ENCODE measurements at places on chromosomes 6 and 20.

DNA sequence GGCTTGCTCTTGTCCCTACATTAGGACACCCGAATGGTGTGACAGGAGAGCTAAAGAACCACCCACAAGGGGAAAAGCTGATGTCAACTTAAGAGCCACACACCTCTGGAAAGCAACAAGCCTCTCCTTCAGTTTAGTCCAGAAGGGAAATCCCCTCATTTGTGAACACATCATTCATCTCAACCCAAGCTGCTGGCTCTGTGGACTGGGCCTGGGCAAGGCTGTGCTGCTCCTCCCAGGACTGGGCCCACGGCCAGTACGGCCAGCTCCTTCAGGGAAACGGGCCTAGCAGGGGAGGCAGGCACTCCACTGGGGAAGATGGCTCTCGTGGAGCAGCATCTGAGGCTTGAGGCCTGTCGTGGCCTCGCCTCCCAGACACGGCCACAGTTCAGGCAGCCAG is 12.8 kb upstream of the SLC4A11 start:
- no peak for DNase-seq

GRCh38 chr20:43955062-43955749 is 40.6 kb downstream of the TOX2 start:
- peak; percentile 86 for DNase-seq

DNA sequence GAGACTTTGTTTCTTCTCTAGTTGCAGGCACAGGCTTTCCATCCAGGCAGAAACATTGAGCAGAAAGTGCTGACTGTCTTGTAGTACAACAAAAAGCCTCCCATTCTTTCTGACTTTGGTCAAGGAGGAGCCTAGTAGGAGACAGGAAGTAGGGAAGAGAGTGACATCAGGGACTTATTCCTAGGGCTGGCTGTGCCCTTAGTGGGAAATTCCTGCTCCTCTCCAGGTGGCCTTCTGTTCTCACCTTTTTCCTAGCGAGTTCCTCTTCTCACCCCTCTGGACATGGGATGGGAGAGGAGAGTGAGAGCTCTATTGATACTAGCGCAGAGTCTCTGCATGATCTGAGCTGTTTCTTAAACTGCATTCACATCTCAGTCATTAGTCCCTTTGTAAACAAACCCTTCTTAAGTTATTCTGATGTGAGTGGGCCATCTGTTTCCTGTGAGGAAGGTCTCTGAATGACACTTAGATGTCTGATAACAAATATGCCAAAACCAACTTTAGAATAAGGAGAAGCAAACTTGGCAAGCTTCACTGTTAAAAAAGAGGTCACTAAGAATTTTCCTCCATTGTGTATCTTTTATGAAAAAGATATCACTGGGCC is 455.0 kb downstream of the GJA1 start:
- DNase-seq, result no peak

- DNase-seq, result no peak
Observed at GRCh38 chr6:150697515-150697914, 97.8 kb downstream of the PLEKHG1 start.

DNA sequence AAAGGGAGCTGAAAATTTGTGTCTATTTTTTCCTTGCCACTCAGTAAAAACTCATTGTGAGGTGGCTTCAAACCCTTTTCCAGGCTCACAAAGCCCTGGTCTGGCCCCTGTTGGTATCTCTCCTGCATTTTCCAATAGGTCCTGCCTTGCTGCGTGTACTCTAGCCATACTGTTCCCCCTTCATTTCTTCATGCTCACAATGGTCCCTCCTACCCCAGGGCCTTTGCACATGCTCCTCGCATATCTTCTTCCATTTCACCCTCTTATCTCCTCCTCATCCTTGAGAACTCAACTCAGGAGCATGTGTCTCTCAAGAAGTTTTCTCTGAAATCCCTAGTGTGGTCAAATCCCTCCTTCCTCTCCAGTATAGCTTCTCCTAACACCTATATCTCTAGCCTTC is 186.6 kb downstream of the MBOAT1 start:
- no peak for DNase-seq

GRCh38 chr6:148704400-148705246 is 42.2 kb upstream of the UST start:
- no peak for DNase-seq

DNA sequence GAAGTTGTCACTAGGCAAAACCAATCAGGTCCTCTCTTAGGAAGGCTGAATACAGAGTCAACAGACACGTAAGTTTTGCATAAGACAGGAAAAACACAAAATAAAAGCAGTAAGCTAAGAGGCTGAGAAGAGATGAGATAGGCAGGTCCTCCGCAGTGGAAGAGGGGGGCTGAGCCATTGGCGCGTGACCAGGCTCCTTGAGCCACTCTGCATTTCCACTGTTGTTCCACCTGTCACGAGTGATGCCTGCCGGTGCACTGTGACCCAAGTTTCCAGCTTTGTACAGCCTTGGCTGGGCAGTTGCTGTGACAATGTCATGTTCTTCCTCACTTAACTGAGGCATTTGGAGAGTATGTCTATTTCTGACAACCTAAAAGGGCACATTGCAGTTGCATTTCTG is 58.6 kb downstream of the NUDT3 start:
- DNase-seq, result no peak

- DNase-seq, result no peak
Observed at GRCh38 chr6:14540810-14541540, 423.4 kb downstream of the CD83 start.

DNA sequence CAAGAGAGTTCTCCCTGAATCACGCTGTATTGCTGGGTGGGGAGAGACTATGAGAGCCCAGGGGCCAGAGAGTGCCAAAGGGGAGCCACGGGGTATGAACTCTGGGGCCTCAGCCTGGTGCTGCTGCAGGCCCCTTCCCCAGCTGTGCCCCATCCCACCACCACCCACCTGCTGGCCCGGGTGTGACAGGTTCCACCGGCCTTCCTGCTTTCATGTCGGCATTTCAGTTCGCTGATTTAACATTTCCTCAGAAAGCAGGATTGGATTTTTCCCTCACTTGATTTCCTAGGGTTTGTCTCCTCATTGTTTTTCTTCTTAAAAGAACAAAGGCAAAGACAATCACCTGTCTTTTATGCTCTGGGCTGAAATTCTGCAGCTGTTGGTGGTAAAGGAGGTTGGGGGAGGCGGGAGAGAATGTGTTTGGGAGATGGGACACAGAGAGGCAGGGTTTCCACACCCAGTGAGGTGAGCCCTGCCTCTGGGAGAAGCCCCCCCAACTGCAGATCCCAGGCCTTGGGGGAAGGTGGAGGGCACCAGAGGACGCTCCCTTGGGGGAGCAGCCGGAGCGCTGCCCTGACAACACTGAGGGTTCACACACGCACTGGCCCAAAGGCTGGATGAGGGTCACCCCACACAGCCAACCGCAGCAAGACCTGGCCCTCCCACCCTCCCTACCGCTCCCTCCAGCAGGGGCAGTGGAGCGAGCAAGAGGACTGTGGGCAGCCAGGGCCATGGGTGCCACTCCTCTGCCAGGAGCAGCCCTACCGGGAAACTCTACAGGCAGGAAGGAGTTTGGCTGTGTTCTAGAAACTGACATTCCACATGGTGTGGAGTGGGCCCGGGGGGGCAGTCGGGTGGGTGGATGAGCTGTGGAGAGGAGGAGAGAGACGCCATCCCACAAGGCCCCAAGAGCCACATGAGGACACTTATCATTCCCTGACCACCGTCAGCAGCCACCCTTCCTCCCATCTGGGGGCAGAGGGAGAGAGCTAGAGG is 10.5 kb upstream of the MLN start:
- no peak for DNase-seq

DNA sequence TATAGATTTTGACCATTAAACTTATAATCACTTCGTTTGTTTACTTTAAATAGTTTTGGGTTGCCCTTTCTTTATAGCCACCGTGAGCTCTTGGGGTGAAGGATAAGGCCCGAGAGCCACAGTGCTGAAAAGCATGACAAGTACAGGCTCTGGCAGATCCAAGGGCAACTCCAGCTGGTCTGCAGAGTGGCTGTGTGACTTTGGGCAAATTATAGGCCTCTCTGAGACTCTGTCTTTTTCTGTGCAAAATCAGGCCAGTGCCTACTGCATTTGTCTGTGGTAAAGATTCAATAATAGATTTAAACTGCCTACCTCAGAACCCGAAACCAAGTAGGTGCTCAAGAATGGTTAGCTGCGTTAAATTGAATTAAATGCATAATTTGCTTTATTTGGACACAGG is 511.3 kb downstream of the QKI start:
- no peak for DNase-seq

- DNase-seq, result no peak
Observed at GRCh38 chr6:57029213-57029612, 17.3 kb upstream of the KIAA1586 start.

GRCh38 chr20:47860049-47860830 is 75.0 kb upstream of the SULF2 start:
- no peak for DNase-seq

DNA sequence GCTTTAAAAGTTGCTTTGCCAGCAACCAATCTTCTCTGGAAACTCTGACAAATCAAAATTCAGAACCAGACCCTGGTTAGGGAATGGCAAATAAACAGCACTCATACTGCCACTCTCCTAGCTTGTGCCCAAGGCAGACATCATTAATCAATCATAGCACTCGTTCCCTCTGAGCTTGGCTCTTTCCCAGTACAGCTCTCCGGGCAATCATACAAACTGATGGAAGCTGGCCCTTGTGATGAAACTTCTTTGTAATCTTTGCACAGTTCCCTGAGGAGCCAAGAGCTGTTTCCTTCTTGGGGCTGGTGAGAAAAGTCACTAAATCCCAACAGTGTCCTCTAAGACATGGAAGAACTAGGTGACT is 34.7 kb downstream of the KIAA1755 start:
- no peak for DNase-seq

- peak; percentile 34 for DNase-seq
Observed at GRCh38 chr6:109595998-109596397, 95.0 kb downstream of the AK9 start.

- no peak for DNase-seq
Observed at GRCh38 chr20:43170771-43171170, 18.9 kb downstream of the PTPRT start.

DNA sequence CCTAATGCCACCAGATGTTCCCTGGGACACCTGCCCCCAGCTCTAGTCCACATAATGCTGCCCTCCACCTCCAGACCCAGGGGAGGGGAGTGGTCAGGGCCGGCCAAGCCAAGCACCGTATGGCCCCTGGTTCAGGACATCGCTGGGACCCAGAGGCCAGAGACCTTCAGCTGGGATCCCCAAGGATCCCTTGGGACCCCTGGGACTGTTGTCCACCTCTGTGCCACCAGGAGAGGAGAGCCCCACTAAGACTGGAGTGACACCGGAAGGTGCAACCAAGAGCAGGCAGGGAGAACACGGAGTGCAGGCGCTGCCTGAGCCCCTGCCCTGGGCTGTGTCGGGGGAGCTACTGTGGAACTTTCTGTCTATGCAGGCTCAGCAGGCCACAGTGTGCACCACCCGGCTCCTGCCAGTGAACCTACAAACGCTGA is 43.6 kb downstream of the CTCFL start:
- DNase-seq, result no peak

DNA sequence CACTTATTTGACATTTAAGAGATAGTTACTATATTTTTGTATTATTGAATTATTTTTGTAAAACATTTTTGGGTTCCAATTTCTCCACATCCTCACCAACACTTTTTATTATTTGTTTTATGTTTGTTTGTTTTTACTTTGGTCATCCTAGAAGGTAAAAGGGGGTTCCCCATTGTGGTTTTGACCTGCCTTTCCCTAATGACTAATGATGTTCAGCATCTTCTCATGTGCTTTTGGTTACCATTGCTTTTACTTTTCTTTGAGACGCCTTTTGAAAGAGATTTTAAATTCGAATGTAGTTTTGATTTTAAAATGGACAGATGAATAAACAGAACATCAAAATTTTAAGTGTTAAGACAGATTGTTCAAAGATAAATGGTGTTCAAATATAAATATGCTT is 46.9 kb downstream of the AK9 start:
- no peak for DNase-seq

DNA sequence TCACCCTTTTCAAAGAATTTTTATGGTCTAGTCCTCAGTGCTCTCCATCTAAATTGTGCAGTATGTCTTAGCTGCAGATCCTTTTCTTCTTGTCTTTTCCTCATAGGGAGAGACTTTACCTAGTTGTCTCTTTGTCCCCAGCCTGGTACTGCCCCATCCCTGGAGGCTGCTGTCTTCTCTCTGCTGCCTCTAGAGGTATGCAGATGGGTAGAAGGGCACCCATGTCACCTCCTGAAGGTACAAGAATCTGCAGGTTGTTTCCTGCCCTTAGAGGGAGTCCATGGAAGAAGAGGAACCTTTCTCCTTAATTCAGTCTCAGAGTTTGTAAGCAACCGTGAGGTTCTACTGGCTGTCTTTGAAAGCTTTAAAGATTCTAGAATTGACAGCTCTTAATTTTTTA is 39.1 kb downstream of the MCM8 start:
- no peak for DNase-seq

DNA sequence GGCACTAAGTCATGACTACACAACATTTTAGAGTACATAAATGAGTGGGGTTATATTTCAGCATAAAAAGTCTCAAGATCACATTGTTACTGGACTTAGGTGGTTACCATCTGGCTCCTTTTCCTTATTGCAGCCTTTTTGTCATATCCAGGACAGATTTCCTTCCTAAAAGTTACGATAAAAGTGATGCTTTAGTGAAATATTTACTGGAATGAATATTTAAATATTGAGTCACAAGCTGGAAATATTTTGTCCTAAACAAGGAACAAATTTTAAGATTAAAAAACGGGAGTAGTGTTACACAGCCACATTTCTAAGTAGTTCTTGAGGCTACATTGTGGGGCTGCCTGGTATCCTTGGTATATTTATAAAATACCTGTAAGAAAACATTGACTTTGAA is 52.2 kb downstream of the CDC40 start:
- DNase-seq, result no peak

- peak; percentile 98 for DNase-seq
Observed at GRCh38 chr6:106751501-106752252, 122.3 kb downstream of the QRSL1 start.

GRCh38 chr6:27066381-27066780 is 181.1 kb upstream of the PRSS16 start:
- no peak for DNase-seq

- peak; percentile 8 for DNase-seq
Observed at GRCh38 chr6:89411145-89412070, 665 bp downstream of the RRAGD start.

All from ACHN (cell line).